ENCODE measurements at places on chromosomes 12 and 14.

GRCh38 chr14:54852215-54852614, 50.4 kb downstream of the GCH1 start:
- DNase-seq, result no peak

DNA sequence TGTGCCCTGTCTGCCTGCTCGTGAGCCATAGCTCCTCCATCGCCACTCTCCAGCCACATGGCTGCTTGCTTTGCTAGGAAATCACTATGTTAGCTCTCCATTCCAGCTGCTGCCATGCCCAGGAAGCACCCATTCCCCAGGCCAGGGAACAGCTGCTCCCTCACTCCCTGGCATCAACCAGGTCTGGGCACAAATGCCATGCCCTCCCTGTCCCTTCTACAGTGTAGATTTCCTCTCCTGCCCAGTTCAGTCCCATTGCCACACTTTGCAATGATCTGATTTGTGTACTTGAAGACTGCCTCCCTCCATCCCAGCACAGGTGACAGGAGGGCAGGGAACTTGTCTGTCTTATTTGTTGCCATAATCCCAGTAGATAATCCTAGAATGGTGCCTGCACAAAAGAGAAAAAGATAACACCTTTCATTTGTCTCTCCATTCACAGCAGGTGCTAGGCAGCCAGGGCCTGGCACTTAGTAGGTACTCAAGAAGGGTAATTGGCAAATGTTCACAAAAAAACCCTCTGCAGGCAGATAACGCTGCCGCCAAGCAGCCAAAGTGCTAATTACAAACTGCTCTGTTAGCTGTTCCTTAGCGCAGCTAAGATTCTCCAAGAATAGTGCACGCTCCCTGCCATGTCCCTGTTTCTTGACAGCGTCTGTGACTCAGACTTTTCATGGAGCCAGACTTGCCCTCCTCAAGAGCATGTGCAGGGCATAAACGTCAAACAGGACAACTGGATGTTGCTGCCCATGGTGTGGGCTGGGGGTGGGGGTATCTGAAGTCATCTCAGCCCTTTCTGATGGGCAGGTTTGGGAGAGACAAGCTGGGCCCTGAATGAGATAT, 69.1 kb downstream of the ARL6IP4 start:
- DNase-seq, result no peak

GRCh38 chr12:56128670-56129205, 671 bp downstream of the ESYT1 start:
- DNase-seq, result peak; percentile 56

DNA sequence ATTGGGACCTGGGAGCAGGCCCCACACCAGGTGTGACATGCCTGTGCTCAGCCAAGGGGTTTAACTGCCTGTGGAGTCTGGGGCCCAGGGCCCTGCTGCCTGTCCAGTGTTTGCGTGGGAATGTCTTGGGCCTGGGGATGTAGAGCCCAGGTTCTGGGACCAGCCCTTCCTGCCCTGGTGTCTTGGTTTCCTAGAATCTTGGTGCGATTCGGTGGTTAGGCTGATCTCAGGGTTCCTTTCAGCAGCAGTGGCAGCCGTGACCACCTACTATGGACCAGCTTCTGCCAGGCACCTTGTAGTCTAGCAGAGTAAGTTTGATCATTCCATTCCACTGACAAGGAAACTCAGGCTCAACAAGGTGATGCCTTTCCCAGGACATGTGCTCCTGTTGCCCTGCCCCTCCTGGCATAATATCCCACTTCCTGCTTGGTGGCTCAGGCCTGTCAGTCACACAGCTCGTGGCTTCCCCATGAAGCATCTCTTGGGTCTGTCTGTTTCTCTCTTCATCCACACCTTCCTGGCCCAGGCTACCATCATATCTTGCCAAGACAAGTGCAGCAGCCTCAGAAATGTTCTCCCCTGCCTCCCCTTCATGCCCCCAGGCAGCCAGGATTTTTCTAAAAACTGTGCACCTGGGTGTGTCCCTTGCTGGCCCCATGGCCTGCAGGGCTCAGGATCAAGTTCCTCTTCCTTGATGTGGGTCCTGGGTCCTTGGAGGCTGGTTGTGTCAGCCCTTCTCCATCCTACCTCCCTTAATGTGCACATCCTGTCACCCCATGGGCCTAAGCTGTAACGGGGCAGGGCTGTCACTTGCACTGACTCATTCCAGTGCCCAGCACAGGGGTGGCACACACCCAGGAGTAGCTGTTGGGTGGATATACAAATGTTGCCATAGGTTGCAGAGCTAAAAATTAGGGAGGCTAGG, 101.6 kb downstream of the SLC25A47 start:
- DNase-seq, result no peak

GRCh38 chr14:43981135-43981768, 525.8 kb downstream of the FSCB start:
- no peak for DNase-seq

- DNase-seq, result no peak
Measured at GRCh38 chr12:93223440-93224426, 154.0 kb upstream of the NUDT4 start.

DNA sequence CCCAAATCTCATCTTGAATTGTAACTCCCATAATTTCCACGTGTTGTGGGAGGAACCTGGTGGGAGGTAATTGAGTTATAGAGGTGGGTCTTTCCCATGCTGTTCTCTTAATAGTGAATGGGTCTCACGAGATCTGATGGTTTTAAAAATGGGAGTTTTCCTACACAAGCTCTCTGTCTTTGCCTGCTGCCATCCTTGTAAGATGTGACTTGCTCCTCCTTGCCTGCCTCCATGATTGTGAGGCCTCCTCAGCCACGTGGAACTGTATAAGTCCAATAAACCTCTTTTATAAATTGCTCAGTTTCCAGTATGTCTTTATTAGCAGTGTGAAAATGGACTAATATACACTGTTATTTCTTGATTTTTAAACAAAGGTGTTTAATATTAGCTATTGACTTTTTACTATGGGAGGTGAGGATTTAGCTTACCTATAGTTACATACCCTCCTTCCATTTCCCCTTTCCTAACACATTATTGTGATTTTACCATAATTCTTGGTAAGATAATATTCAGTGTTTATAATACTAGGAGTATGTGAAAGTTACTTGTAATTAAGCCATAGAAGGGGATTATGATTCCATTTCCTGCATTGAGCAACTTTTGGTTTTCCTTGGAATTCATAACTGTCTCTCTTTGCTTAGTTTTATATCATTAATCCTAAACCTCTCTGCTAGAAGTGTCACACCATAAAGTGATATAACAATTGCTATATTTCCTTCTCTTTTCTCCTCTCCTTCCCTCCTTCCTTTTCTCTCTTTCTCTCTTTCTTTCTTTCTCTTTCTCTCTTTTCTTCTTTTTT, 151.0 kb upstream of the KRAS start:
- DNase-seq, result no peak

- no peak for DNase-seq
Measured at GRCh38 chr12:67980391-67980790, 8.9 kb upstream of the IFNG-AS1 start.

GRCh38 chr12:90908465-90908864, 46.5 kb downstream of the CCER1 start:
- no peak for DNase-seq

GRCh38 chr12:114674251-114675047, 9.5 kb downstream of the TBX3 start:
- DNase-seq, result no peak

DNA sequence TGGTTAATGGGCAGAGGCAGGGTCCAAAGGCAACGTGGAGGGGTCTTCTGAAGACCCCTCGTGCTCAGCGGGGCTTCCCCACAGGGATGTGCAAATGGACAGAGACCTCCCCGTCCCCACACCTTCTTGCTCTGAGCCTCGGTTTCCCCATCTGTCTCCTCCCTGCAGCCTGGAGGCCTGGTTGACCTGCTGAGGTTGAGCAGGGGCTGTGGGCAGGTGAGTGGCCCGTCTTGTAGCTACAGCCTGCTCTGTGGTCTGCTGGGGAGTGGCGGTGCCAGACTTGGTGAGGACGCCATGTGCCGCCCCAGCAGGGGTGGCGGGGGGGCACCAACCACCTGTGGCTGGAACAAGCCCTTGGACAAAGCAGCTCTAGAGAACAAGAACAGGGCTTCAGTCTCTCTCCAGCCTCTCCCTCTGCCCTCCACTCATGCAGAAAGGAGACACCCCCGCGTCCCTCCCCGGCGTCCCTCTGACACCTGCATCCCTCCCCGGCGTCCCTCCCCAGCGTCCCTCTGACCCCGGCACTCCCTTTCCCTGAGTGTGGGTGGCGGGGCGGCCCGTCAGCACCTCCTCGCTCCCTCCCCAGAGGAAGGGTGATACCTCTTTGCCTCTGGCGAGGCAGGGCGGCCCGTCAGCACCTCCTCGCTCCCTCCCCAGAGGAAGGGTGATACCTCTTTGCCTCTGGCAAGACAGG, 83.7 kb downstream of the NOC4L start:
- no peak for DNase-seq

DNA sequence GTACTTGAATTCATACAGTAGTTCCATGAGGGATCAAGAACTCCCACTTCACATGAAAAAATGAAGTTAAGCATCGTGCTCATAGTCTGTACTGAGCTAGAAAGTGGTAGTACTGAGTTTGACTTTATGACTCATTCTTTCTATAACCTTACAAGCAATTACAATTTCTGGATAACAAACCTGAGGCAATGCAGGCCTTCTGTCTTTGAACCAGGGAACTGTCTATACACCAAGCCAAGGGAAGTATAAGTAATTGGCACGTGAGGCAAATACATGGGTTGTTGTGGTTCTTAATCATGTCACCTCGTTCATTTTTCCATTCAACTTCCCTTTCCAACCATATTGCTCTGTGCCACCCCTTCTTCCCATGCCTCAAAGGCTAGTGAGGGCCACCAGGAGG, 16.8 kb downstream of the GNS start:
- DNase-seq, result no peak

GRCh38 chr12:116320791-116321217, 43.3 kb upstream of the MED13L start:
- DNase-seq, result peak; percentile 48

GRCh38 chr14:44461811-44462210, 45.3 kb downstream of the FSCB start:
- DNase-seq, result no peak

GRCh38 chr14:89391123-89391522, 25.9 kb downstream of the FOXN3 start:
- DNase-seq, result no peak

DNA sequence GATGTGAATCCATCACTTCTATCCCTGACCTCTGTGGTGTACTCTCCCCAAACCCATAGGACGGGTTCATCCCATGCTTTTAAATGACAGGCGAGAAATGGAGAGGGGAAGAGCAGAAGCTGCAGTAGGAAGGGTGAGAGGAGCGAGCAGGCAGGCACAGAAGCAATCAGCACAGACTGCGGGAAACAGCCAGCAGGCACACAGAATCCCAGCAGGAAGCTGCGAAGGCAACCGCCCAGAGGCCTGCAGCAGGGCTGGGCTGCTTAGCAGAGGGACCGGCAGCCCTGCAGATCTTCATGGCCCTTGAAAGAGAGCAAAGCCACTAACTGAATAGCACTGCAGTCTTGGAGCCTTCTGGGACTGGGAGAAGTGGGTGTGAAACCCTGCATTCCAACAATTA, 287.0 kb upstream of the FKBP4 start:
- no peak for DNase-seq

DNA sequence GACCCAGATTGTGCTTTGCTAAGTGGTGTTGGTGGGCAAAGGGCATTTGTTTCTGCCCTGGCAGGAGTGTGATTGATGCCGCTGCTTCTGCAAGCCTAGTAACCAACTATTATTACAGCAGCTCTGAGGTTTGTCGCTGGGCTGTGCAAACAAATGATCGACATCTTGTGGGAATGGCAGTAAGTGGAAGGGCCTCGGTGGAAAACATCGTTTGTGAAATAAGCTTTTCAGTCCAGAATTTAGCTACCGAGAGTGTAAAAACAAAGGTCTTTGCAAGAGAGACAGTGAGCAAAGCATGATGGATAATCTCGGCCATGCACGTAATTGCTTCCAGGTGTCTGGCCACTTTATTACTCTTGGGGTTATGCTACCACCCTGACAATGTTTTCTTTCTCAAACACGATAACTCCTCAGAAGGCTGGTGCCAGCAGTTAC, 397.7 kb upstream of the PRICKLE1 start:
- DNase-seq, result peak; percentile 47

DNA sequence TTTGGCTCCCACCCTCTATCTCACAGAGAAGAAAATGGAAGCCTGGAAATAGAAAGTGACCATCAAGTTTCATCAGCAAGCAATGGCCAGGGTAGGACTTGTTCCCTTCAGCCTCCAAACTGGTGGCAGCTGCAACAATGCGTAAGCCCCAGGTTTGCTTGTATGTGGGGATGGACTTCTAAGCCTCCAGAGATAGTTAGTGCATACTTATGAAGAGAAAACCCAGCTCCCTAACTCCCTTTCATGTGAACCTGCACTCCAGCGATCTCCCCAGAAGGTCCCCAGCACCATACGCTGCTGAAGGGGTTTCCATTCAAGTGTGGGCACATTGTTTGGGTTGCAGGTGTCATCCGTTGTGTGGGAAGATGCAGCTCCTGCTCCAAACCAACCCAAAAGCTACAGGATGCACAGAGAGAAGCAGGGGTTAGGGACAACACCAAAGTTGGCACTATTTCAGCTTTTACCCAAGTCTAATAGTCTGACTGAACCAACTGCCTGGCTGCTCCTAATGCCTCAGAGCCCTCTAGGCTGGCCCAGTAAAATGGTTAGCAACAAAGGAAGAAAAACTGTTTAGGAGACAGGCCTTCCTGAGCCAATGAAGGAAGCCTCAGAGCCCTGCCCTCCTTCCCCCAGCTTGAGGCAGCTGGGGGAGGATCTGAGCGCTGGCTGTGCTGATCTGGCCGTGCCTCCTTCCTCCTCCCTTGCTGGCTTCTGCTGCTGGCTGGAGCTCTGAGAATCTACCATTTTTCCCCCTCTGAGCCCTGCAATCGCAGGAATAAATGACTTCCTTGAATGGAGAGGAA, 12.3 kb downstream of the ZFP36L1 start:
- peak; percentile 85 for DNase-seq

- DNase-seq, result no peak
Measured at GRCh38 chr12:42625611-42626010, 36.1 kb upstream of the PRICKLE1 start.
